T-cell (primary cell): ENCODE measurements at places on chromosomes 13 and 19.

DNA sequence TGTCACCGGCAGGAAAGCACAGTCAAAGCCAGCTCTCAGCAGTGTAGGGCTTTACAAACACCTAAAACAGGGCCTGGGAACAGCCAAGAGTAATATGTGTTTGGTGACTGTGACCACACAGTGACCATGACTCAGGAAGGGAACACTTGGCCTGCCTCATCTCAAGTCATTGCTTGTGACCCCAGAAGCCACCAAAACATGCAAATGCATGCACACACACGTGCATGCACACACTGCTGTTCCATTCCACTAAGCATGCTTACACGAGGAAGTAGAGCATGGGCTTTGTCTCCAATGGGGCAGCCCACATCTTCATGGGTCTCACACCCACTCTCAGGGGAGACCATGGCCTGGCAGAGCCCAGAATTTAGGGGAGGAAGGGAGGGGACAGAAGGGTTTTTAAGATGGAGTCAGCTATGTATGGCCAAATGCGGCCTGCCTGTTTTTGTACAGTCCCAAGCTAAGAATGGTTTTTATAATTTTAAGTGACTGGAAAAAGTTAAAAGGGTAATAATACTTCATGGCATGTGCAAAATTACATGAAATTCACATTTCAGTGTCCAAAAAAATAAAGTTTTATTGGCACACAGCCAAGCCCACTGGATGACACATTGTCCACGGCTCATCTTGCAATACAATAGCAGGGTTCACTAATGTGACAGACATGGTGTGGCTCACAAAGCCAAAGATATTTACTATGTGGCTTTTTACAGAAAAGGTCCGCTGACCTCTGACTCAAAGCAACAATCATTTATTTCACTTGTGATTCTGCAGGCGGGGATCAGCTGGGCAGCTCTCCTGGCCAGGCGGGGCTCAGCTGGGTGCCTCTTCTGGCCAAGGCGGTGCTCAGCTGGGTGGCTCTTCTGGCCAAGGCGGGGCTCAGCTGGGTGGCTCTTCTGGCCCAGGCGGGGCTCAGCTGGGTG lies 17.3 kb downstream of the ZFR2 start:
- no peak for DNase-seq

- DNase-seq, result no peak
Measured at GRCh38 chr13:106701771-106702341, 133.9 kb upstream of the ARGLU1 start.

DNA sequence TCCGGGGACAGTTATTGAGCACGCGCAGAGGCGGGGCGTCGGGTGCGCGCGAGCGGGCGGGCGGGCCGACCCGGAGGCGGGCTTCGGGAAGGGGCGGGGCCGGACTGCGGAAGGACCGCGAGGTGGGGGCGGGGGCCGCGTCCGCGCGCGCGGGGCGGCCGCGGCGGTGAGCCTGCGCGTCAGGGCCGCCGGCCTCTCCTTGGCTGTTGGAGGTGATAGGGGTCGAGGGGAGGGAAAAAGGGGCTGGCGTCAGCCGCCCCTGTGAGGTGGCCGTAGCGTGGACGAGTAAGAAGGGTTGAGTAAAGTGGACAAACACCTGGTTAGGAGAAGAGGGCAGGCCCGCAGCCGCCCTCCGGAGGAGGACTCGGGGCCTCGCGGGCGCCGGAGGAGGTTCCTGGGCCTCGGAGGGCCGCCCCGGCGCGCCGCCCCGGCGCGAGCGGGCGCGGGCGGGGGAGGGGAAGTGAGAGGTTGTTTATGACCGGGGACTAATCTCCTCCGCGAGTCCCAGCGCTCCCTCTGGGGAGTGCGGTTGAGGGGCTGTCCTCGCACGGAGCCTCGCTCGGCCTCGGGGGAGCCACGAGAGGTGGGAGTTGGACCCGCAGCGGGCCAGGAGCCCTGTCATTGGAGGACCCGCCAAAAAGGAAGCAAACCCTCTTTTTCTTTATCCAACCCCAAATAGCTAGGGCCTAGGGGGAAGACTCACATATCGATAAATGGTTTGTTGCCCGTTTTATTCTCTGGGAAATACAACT lies 547 bp upstream of the INTS6 start:
- DNase-seq, result peak; percentile 83

DNA sequence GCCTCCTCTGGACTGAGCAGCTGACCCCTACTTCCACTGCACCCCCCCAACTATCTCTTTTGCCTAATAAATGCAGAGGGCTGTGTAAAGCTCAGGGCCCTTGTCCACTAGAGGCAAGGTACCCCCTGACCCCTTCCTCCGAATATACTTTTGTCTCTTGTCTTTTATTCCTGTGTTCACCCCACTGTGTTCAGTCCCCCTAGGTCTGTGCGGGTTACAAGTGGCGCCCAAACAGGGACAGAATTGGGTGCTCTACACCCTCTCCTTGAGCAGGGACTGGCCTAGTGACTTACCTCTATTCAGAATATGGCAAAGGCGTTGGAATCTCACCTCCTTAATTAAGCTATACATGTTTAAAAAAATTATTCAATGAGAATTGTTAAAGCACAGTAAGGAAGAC lies 15.0 kb downstream of the ZNF350 start:
- no peak for DNase-seq

DNA sequence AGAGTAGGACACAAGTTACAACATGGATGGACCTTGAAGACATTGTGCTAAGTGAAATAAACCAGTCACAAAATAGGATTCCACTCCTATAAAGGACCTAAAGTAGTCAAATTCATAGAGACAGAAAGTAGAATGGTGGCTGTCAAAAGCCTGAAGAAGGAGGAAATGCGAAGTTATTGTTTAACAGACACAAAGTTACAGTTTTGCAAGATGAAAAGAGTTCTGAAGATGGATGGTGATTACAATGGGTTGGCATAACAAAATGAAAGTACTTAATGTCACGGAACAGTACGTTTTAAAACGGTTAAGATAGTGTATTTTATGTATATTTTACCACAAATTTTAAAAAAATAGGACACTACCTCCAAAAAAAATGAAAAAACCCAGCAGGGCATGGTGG lies 34.8 kb downstream of the FOXO1 start:
- no peak for DNase-seq

- DNase-seq, result no peak
Measured at GRCh38 chr13:85508683-85509329, 290.4 kb downstream of the SLITRK6 start.

- DNase-seq, result no peak
Measured at GRCh38 chr13:75010941-75011340, 471.0 kb downstream of the TBC1D4 start.

- DNase-seq, result peak; percentile 99
Measured at GRCh38 chr19:58558623-58559274, 338 bp upstream of the UBE2M start.

GRCh38 chr13:46871557-46871956 lies 25.3 kb downstream of the HTR2A start:
- no peak for DNase-seq

DNA sequence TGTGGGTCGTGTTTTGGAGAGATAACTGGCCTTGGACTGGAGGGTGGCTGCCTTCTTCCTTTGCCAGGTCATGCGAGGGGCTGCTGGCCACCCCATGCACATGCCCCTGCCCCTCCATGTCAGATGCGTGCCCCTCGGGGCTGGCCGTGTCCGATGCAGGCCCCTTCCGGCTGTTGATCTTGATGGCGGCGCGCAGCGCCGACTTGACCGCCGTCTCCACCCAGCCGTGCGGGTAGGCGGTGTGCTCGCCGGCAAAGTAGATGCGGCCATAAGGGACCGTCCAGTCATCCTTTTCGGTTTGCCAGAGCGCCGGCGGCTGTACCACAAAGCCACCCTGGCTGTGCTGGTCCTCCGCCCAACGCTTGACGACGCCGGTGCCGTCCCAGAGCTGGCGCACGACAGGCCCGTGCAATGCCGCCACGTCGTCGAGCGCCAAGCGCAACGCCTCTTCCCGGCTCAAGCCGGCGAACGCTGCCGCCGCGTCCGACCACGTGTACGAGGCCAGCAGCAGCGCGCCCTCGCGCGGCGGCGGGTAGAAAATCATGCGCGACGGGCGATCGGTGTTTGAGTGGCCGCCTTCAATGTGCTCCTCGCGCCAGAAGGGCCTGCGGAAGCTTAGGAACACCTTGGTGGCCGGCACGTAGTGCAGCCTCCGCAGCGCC lies 6.9 kb downstream of the IL4I1 start:
- peak; percentile 56 for DNase-seq

- DNase-seq, result no peak
Measured at GRCh38 chr19:4742723-4743646, 19.3 kb upstream of the DPP9 start.

- DNase-seq, result no peak
Measured at GRCh38 chr19:19626516-19627472, 1.2 kb downstream of the LPAR2 start.

DNA sequence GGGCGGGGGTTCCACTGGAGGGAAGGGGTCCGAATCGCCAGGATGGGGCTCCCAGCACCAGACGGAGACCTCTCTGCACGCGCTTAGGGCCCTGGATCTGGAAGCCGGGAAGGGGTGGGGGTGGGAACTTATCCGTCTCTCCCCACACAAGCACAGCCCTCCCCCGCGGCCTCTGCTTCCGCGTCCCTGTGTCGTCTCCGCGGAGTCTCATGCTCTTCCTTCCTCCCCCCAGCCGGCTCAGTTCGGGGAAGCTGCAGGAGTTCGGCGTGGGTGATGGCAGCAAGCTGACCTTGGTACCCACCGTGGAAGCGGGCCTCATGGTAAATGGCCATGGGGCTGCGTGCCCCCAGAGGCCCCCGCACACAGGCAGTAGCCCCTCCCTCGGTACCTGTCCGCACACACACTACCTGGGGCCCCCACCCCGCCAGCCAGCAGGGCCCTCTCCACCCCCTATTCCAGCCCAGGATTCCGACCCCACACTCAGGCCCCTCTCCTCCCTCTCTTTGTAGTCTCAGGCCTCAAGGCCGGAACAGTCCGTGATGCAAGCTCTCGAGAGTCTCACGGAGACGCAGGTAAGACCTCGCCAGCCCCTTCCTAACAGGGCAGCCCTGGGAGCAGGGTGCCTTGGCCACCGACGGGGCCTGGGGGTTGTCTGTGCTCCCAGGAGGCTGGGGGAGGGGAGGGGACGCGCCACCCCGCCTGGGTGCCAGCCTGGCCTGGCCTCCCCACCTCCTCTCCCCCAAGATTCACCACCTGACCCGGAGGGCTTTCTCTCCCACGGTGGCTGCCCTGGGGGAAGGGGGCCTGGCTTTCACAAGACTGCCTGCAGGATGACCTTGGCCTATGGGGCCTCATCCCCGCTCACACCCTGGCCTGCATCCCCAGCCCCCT lies 3.2 kb downstream of the MIDN start:
- no peak for DNase-seq

GRCh38 chr13:105441051-105441750 lies 1094.3 kb downstream of the EFNB2 start:
- DNase-seq, result no peak

- no peak for DNase-seq
Measured at GRCh38 chr13:74158028-74158427, 23.8 kb upstream of the KLF12 start.

- no peak for DNase-seq
Measured at GRCh38 chr13:67133476-67133875, 96.7 kb downstream of the PCDH9 start.

DNA sequence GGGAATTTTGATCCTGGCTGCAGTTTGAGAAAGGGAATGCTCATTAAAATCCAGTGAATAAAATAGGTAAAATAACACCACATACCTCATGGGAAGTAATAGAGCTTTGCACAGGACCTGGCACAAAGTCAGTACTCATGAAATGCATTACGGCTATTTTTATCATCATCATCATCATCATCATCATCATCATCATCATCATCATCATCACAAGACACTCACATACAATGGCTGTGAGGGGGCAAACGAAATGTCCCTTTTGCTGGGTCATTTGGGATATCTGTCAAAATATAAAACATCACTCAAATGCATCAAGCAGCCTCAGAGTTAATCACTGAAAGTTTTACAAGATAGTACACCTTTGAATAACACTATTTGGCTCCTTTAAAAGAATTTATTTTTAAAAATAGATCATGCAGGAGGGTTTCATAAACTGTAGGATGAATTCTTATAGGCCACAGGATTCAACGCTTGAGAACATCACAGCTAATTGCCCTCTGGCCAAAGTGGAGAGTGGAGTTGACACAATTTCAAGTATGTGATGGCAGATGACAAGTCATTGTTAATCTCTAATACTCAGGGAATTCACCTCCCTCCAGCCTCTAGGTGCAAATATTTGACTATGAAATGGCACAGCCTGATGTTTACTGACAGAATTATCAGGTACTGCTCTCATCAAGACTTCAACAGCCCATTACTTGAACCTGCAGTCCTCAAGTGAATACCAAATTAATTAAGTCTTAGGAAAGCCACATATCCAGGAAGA lies 14.2 kb upstream of the ZNF599 start:
- no peak for DNase-seq

GRCh38 chr19:5789886-5790558 lies 941 bp downstream of the DUS3L start:
- no peak for DNase-seq

DNA sequence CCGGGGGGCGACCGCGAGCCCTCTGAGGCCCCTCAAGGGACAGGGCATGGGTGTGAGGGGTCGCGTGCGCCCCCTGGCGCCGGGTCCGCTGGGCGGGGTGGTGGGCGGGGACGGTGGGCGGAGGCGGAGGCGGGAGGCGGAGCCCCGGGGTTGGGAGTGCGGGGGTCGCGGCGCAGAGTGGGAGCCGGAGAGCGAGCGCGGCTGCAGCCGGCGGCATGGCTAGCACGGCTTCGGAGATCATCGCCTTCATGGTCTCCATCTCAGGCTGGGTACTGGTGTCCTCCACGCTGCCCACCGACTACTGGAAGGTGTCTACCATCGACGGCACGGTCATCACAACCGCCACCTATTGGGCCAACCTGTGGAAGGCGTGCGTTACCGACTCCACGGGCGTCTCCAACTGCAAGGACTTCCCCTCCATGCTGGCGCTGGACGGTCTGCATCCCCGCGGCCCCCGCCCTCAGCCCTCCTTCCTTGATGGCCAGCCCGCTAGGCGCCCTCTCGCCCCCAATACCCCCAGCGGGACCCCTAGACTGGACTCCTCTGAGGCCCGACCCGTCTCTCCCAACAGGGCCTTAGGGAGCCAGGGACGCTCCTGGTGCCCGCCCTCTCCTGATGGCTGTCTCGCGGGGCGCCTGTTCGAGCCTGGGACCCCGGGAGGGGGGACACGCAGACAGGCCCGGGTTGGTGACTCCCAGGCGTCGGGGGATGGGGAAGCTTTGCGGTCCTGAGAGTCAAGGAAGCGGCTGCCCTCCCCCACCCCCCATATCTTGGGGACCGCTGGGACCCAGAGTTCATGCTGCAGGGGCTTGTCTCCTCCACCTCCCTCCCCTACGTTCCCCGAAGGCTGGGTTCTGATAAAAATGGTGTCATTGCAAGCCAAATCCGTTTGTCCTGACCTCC lies at the start of gene CLDN10:
CLDN10 (plus strand) TSS at position 182 of the 903 bp plus-strand sequence; CDS start at position 216, 34 bp downstream.
- no peak for DNase-seq

DNA sequence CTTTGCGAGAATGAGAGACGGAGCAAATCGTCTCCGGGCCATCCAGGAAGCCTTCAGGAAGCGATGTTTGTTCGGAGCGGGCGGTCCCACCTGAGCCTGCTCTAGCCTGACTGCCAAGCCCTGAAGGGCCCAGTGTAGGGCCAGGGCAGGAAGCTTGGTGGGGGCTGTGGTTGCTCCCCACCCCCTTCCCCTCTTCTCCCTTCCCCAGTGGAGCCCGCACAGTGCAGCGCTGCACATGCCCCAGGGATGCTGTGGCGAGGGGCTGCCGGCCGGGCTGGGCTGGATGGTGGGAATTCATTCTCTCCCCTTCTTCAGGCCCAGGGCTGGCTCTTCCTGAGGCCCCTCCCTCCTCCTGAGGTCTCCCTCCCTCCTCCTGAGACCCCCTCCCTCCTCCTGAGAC lies 7.1 kb upstream of the GRTP1 start:
- DNase-seq, result no peak
